ENCODE measurements at places on chromosomes 4 and X.

GRCh38 chr4:157143369-157143768 lies 67.4 kb downstream of the GLRB start:
- no peak overlapping the region for H3K27ac ChIP-seq
- no peaks in the 10 kb centered on the region for H3K27me3 ChIP-seq
- H3K4me3 ChIP-seq, result no peak overlapping the region
- H3K4me1 ChIP-seq, result no peaks in the 10 kb centered on the region
- DNase-seq, result no peak

DNA sequence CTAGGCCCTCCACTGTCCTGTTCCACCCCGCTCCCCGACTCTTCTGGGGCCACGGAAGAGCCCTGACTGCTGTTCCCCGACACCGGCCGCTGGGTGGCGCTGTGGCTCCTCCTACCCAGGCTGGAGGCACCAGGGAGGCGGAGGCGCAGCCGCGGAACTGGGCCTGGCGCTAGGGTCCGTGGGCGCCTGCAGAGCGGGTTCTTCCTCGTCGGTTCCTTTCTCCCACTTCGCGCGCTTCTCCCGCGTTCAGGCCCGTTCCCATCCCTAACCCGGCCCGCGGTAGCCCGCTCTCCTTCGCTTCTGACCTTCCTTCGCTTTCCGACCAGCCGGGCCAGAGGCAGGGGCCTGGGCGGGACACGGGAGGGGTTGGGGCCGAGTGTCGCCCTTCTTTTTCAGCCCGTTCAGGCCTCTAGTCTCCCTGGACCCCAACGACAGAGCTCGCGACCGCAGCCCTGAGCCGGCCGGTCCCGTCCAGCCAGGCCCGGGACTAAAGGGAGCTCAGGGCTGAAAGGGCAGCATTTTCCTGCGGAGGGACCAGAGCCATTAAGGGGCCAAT lies 34.3 kb downstream of the NALF2 start:
- H3K27ac ChIP-seq, result no peak overlapping the region
- peak; percentile 81 for DNase-seq
- peak overlapping the region; percentile 76 for H3K4me3 ChIP-seq

DNA sequence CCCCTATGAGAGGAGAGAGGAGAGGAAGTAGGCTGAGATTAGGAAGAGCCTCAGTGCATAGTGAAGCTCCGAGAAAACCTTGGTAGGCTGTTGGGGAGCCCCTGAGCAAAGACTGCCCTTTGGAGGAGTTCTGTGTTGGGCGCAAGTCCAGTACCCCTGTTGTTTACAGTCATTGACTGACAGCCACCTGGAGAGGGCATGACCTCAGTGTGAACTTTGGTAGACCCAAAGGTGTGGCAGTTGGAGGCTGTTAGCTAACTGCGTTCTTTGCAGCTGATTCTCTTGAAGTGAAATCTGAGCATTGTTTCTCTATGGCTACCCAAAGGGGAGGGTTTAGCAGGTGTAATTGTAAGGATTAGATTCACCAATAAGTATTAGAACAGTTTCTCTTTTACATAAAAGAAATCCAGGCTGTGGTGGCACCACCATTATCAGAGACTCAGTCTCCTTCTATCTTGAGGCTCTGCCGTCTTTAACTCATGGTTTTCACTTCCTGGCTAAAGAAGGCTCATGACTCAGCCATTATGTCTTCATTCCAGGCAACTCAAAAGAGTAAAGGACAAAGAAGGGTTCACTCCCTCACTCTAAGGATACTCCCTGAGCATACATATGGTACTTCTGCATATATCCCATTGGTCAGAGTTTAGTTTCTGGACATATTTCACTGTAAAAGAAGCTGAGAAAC lies 33.4 kb downstream of the ANXA3 start:
- H3K27me3 ChIP-seq, result peaks cover 7% of the 10 kb centered on the region
- no peaks in the 10 kb centered on the region for H3K36me3 ChIP-seq
- H3K4me3 ChIP-seq, result no peak overlapping the region
- no peak for DNase-seq

DNA sequence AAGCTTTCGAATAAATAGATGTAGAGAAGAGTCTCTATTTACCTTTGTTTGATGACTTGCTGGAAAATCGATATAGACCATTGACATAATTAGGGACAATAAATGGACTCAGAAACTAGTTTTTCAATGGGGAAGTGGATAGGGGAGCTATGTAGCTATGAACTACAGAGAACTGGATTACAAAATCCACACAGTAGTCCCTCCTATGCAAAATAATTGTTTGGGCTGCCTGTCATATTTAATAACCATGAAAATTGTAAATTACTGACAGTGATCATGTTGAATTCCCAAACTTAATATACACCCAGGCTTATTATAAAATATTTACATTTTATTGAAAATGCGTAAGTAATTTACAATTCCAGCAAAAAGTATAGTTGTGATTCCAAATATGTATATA lies 333.1 kb upstream of the FAM241A start:
- no peak overlapping the region for H3K4me3 ChIP-seq
- H3K27me3 ChIP-seq, result no peaks in the 10 kb centered on the region
- DNase-seq, result no peak
- no peak overlapping the region for H3K27ac ChIP-seq
- H3K36me3 ChIP-seq, result no peaks in the 10 kb centered on the region

GRCh38 chr4:134906404-134907023 lies 704.9 kb upstream of the PABPC4L start:
- no peaks in the 10 kb centered on the region for H3K27me3 ChIP-seq
- H3K36me3 ChIP-seq, result no peaks in the 10 kb centered on the region
- no peaks in the 10 kb centered on the region for H3K4me1 ChIP-seq
- H3K4me3 ChIP-seq, result no peak overlapping the region
- no peak overlapping the region for H3K27ac ChIP-seq

GRCh38 chr4:122783301-122784215 lies 43.1 kb upstream of the FGF2 start:
- H3K27ac ChIP-seq, result no peak overlapping the region
- DNase-seq, result no peak
- H3K27me3 ChIP-seq, result peaks cover 36% of the 10 kb centered on the region
- H3K4me3 ChIP-seq, result no peak overlapping the region

DNA sequence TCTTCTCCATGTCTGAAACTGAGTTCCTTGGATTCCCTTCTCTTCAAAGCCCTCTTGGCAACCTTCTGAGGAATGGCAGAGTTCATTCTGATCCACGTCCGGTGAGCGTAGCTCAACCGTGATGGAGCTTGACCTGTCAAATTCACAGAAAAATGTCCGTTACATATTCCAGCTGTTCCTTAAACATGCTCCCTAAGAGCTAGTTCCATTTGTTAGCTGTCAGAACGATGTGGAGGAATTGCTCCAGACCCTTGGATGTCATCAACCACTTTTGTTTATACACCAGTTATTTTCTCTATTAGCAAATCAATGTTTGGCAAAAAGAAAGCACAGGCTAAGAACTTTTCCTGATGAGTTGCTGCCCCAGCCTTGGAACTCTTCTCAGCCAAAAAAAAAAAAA lies 50.1 kb downstream of the NHS start:
- H3K27ac ChIP-seq, result no peak overlapping the region
- H3K4me1 ChIP-seq, result no peaks in the 10 kb centered on the region
- no peak overlapping the region for H3K4me3 ChIP-seq
- no peak for DNase-seq

DNA sequence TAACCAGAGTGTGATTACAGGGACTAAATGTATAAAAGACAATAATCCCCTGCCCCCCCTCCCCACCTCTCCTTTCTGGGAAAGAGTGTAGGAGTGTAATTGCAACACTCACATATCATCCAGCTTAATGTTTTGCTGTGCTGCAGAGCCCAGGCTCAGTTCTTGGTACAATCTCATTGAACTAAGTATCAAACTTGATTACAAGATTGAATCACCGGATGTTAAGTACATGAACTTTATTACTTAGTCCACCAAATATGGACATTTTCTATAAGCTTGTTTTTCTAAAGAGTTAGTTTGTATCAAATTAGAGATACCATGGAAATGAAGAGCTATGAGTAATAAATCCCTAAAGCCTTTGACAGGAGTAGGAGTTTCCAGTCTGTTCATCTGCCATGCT lies 559.1 kb downstream of the ZNF674 start:
- no peak for DNase-seq
- H3K4me1 ChIP-seq, result no peaks in the 10 kb centered on the region
- H3K27me3 ChIP-seq, result peaks cover 35% of the 10 kb centered on the region
- H3K36me3 ChIP-seq, result peaks cover 1% of the 10 kb centered on the region
- no peak overlapping the region for H3K4me3 ChIP-seq

DNA sequence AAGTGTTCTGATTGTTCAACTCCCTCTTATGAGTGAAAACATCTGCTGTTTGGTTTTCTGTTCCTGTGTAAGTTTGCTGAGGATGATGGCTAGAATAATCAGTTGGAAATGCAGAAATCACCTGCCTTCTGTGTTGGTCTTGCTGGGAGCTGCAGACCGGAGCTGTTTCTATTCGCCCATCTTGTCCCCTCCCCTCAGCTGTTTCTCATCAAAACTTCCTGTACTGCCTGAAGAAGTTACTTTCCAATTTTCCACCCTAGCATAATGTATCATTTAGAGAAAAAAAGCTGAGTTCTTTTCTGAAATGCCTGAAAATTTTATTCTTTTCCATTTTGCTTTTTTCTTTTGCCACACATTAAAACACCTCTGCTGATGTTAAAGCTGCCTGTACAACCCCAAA lies 167.6 kb downstream of the TEX13A start:
- H3K27me3 ChIP-seq, result peaks cover 2% of the 10 kb centered on the region
- H3K27ac ChIP-seq, result no peak overlapping the region
- no peaks in the 10 kb centered on the region for H3K36me3 ChIP-seq
- H3K4me3 ChIP-seq, result no peak overlapping the region
